ENCODE measurements at places on chromosomes 4 and X.

GRCh38 chr4:21596521-21596920 lies 352.1 kb downstream of the KCNIP4 start:
- DNase-seq, result no peak

GRCh38 chrX:55640854-55641253 lies 17.7 kb downstream of the FOXR2 start:
- no peak for DNase-seq

DNA sequence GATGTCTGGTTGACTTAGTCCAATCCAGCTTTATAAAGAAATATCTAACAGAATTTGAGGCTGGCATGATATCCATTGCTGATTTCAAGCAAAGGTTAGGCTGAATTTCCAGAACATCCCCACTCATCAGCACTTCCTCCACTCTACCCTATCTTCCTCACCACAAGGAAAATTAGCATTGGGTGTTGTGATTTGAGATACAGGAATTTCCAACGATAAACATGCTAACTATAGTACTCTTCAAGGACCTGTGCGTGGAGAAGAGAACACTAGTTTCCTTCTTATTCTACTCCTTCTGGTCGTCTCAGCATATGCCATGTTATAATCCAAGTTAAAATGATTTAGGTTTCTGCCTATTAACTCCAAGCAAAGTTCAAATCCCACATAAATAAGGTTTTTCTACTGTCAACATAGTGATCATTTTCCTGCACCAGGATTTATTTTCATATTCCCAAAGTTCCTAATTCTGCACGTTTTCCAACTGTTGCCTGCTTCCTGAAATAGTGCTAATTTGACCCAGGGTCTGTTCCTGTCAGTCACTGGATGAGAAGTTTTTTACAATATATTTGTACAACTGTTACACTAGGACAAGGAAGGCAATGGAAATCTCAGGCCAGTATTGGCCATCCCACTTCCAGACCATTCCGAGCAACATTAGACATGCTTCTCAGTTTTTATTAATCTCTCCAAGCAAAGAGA lies 177.6 kb upstream of the EDNRA start:
- no peak for DNase-seq

DNA sequence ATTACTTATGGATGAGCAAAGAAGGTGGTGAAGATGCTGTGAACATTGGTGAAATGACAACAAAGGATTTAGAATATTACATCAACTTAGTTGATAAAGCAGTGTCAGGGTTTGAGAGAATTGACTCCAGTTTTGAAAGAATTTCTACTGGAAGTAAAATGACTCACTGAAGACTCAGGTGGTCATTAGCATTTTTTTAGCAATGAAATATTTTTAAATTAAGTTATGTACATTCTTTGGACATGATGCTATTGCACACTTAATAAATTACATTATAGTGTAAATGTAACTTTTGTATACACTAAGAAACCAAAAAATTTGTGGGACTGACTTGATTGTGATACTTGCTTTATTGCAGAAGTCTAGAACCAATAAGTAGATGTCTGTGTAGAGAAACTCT lies 56.9 kb downstream of the USO1 start:
- DNase-seq, result no peak

- DNase-seq, result no peak
Measured at GRCh38 chrX:123088930-123089329, 95.1 kb upstream of the GRIA3 start.

GRCh38 chr4:138775489-138775888 lies 240.1 kb upstream of the NOCT start:
- no peak for DNase-seq

DNA sequence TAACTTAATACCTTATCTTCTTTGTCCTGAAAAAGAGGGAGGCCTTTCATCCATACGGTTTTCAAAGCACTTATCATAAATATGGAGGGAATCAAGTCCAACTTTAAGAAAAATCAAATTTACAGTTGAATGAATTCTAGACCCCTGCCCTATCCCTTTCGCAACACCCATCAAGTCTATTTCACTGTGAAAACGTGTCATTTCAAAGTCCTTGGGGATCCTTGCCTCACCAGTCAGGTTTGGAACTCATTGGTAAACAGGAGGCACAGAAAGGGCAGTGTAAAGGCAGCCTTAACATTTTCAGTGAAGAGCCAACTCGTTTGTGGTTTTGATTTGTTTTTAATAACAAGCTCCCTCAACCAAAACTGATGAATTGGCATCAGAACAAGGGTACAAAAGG lies 66.5 kb downstream of the AMOT start:
- DNase-seq, result no peak

- no peak for DNase-seq
Measured at GRCh38 chr4:53481586-53481985, 104.1 kb downstream of the FIP1L1 start.

- DNase-seq, result no peak
Measured at GRCh38 chr4:43241104-43241503, 348.6 kb downstream of the GRXCR1 start.

- DNase-seq, result no peak
Measured at GRCh38 chrX:124504111-124504983, 158.0 kb downstream of the SH2D1A start.

DNA sequence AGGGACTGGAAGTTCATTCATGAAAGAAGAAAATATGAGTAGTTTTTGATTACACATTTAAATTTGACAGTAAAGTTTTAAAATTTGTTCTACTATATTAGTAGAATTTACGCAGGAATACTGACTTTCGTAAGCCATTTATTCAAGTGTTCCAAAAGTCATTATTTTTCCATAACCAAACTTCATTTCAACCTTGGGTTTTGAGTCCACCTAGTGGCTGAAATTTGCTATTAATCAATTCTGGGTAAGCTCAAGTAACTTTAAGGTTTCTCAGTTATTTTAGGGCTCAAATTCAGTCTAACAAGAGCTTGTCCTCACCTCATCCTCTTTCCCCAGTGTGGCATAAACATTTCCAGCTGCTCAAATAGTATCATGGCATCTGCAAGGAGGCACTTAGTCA lies 175.4 kb downstream of the SH3BGRL start:
- DNase-seq, result no peak

GRCh38 chrX:94560930-94561329 lies 886.9 kb downstream of the FAM133A start:
- DNase-seq, result no peak

GRCh38 chr4:183182873-183183725 lies 84.0 kb downstream of the WWC2 start:
- no peak for DNase-seq

DNA sequence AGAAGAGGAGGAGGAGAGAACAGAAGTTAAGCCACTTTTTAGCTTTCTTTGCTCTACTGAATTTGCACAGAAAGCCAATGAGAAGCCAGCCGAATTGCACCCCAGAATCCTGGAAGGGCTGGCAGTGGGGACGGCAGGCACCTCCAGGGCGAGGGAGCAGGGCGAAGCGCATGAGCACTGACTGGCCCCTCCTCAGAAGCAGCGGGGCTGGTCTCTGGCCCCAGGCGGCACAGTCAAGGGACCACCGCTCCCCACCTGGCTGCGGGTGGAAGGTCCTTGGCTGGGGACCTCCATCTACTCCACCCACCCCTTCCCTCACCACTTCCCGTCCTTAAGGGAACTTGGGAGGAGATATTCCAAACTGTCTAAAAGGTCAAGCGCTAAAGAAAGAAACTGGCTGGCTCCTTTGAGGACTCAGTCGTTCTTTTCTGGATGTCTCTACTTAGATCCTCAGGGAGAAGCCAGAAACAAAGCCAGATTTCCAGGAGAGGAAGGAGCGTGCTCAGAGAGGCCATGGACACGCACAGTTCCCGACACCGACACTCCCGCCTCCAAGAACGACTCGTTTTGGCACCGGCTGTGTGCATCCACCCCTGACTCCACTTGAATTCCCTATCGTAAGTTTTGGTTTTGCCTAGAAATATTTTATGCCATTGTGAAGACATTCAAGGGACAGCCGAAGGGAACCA lies 59.5 kb upstream of the CRMP1 start:
- DNase-seq, result no peak

DNA sequence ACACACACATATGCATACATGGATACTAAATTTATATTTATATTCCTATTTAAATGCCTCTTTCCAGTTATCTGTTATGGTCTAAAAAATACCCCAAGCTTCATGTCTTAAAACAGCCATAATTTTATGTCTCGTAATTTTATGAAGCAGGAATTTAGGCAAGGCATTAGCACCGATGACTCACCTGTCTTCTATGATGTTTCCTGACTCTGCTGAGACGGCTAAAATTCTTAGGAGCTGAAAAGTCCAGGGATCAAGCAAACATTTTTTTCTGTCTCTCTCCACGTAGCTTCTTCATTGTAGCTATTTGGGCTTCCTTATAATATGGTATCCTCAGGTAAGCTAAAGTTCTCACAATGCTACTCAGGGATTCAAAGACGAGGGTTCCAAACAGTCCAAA lies 930.3 kb downstream of the STIM2 start:
- no peak for DNase-seq

GRCh38 chr4:48910511-48910910 lies 3.9 kb upstream of the OCIAD2 start:
- no peak for DNase-seq

DNA sequence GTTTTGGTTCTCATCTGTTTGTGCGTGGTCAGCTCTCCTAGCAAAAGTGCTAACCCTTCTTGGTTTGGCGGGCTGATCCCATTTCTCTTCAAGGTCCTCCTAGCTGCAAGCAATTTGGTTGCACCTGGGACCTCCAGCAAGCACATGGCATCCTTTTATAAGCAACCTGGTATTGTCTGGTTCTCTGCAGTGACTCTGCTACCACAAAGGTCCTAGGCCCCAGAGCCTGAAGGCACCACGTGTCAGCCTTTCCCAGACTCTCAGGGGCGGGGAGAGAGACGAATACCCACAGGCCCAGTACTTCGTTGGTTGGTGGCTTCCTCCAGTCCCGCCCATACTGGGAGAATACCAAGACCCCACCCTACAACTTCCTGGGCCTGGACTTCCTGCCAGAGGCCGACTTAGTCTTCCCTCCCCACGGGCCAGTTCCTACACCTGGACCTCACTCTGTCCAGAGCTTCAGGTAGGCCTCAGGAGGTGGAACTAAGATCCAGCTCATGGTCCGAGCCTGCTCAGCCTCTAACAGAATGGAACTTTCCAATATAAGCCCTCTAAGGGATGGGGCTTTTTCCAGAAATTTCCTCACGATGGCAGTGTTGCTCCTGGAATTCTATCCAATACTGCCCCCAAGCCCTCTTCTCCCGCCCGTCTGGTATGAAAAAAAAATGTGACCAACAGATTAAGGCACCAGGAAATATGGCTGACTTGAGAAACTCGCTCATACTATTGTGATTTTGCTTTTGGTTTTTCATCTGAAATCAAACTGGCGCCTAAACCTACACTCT lies 192.5 kb upstream of the STK26 start:
- no peak for DNase-seq
